ENCODE measurements at places on chromosomes 4 and X. TPM values are rescaled to one million over a fixed set of nuclear protein-coding genes. Genes with fewer than 3 reads are reported as not detected.

The QRFPR gene
- not detected for total RNA-seq

GRCh38 chr4:110364911-110365520 is 110.9 kb upstream of the ENPEP start:
- DNase-seq = no peak

- no peak for DNase-seq
Measured at GRCh38 chrX:84188320-84188834, 378 bp upstream of the RPS6KA6 start.

DNA sequence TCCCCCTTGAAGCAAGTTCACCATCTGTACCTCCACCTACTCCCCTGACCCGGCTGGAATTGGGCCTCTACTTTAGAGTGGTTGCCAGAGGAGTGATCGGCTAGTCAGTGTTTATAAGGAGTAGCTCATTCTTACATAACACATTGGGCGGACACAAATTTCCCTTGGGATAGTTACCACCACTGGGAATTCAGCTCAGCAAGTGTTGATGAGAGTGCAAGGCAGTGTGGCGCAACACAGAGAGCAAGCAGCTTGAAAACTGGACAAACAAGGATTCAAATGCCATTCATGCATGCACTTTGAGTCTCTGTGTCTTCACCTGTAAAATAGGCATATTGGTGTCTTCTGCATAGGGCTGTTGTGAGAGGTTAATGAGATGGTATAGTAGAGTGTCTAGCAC is 92.7 kb downstream of the STK32B start:
- DNase-seq = no peak

DNA sequence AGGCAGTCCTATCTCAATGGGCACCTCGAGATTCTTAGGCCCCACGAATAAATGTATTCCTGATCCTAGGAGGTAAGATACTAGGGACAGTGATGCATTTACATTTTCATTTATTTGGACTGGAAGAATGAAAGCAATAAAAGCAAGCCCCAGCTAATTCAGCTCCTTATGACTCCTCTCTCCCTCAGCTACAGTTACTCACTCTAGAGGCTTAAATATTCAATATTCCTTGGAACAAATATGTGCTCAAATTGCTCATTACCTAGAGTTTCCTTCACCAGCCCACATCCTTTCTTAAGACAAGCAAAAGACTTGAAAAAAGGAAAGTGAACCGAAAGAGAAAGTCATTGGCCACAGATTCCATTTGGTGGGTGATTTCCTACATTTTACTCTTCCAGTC is 13.9 kb downstream of the PAGE2 start:
- no peak for DNase-seq

DNA sequence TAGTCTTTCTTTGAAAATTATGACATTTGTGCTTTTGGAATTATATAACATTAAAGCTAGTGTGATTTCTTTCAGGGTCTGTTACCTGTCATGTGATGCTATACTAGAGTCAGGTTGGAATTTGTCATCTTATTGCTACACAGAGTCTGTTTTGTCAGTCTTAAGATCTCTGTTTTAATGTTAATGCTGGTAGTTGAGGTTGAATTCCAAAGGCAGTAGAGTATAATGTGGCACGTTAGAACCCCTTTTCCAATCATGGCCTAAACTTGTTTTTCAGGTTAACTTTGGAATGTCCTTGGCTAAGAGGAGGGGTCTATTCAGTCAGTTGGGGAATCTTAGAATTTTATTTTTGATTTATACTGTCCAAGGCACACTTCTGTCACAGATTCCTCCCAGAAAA is 258.5 kb downstream of the PABPC4L start:
- DNase-seq = no peak
